Midbrain (tissue), 1 donor: ENCODE measurements at places on chromosomes 11 and 22.

GRCh38 chr11:76672431-76673175, 2.1 kb upstream of the LRRC32 start:
- no peak for DNase-seq

DNA sequence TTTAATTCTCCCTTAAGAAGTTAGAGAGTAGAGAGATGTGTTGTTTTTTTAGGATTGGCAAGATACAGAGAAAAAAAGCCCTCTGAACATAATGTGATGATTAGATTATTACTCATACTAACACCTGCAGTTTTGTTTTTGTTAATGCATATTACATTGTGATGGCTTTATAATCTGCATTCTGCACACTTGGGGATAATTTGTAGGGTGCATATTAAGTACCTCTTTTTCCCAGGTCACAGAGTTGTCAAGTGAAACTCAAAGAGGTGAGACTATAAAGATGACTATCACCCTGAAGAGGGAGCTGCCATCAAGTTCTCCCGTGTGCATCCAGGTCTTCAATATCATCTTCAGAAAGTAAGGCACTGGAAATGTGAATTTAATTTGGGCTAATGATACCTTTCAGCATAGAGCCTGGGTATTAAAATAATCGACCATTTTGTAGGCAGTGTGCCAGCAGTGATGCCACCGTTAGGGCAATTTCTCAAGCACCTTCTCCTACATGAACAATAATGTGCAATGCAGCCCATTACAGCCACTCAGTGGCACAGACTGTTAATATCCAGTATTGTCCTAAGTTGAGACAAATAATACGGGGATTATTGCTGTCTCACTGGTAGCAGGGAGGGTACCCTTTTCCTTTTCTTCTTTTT, 16.2 kb downstream of the PIWIL4 start:
- DNase-seq, result no peak

DNA sequence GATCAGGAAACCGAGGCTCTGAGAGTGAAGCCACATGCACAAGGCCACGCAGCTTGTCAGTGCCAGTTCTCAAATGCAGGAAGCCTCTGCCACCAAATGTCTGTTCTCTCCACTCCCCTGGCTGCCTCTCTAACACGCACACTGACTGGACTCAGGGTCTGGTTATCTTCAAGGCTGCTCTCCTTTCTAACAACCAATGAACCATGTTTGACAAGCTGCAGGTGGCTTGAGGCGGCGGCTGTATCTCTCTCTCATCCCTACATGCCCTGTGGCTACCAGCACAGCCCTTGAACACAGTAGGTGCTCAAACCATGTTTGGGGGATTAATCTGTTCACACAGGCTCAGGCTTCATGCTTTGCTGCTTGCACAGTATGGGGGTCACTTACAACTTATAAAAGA, 23.7 kb downstream of the MFNG start:
- no peak for DNase-seq

- DNase-seq, result no peak
Measured at GRCh38 chr11:125768336-125769046, 10.1 kb downstream of the PATE2 start.

- no peak for DNase-seq
Measured at GRCh38 chr11:96748639-96749370, 359.0 kb downstream of the JRKL start.

DNA sequence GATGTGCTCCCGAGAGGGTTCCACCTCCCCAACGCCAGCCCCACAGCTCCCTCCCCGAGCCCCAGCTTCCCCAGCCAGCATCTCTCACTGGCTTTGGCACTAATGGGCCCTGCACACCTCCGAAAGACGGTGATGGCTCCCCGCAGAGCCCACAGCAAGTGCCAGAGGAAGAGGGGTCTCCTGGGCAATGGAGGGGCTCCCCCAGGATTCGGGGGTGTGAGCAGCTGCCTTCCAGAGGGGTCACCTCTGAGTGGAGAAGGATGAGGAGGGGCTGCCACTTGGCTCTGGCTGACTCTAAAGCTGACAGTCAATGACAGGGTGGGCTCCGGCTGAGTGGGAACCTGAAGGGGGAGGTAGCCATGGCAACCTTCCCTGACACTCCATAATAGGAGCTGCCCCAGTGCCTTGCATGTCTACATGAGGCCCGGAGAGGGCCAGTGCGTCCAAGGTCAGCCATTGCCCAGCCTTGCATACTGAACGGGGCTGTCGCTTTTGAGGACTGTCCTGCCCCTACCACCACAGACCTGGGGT, 98.6 kb upstream of the SYT13 start:
- no peak for DNase-seq

DNA sequence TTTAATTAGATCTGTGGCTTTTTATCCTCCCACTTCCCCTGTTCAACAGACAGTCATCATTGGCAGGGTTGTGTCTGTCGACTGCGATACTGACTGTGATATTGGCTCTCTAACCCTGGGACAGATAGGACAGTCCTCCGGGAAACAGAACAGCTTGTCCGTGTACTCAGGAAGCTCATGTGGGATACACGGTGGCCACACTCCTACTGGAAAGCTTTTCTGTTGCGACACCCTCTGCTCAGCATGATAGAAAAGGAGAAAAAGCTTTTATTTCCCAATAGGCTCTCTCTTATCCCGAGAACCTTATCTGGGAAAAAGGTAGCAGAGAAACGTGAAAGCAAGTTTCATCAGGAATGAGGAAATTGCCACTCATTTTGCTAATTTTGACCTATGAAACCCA, 60.4 kb upstream of the HSPA8 start:
- DNase-seq, result no peak

DNA sequence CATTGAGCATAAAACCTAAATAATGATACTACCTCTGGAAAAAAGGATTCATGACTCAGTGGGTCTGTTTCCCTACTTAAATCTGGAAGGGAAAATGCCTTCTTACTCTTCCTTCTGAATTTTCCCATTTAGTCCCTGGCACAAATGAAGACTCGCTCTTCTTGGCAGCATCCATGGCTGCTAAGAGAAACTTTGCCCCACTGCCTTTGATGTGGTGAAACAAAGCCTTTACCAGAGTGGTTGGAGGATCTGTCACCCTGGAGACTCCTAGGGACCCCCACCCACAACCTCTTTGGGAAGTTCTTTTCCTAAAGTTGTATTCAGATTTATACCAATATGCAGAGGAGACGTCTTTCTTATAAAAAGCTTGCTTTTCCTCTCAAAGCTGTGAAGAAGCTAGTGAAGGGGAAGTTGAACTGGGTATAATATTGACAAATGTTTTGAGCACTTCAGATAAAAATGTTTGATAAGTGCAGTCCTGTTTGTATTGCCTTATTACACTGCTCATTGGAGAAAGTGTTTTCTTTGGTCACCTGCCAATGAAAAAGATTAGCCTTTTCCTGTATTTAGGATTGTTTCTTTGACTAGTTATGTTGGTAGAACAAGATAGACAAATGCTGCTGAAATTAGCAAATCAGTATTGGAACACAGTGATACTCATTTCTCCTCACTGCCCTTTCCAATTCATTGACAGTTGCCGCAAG, 77.3 kb downstream of the ARFGAP2 start:
- DNase-seq, result no peak

DNA sequence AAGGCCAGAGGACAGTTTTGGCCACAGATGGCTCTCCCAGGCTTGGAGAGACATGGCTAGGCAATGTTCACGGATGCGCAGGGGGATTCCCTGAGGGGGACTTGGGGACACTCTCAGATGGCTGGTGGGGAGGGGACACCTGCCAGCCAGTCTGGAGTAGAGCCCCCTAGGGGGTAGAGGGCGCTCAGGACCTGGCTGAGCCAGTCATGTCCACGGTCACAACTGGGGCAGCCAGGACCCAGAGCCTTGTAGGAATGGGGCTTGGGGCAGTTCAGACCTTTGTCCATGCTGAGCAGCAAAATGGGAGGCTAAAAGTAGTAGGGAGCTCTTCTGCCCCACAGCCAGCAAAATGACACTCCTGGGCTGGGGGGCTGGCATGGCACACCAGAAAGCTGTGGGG, 1.7 kb downstream of the CSDC2 start:
- no peak for DNase-seq

DNA sequence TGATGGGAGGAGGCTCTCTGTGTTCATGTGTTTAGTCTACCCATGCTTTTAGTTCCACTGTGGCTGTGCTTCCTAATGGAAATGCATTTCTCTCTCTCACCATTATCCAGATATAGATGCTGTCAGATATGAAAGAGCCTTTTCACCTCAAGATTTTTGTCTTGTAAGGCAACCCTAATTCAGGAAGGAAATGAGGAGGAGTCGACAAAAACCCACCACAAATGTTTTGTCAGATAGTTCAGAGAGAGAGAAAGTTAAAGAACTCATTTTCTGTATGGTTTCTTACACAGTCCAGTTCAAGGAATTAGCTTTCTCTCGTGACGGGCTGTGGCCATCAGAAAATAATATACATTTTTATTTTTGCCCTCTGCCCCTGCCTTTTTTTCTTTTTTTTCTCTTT, 82.5 kb downstream of the ARL14EP start:
- DNase-seq, result no peak

GRCh38 chr22:42388130-42388797, 43.9 kb downstream of the NFAM1 start:
- DNase-seq, result peak; percentile 5

- DNase-seq, result no peak
Measured at GRCh38 chr22:44318751-44319150, 6.0 kb upstream of the SHISAL1 start.

- no peak for DNase-seq
Measured at GRCh38 chr22:47784991-47785390, 1022.5 kb downstream of the TBC1D22A start.

DNA sequence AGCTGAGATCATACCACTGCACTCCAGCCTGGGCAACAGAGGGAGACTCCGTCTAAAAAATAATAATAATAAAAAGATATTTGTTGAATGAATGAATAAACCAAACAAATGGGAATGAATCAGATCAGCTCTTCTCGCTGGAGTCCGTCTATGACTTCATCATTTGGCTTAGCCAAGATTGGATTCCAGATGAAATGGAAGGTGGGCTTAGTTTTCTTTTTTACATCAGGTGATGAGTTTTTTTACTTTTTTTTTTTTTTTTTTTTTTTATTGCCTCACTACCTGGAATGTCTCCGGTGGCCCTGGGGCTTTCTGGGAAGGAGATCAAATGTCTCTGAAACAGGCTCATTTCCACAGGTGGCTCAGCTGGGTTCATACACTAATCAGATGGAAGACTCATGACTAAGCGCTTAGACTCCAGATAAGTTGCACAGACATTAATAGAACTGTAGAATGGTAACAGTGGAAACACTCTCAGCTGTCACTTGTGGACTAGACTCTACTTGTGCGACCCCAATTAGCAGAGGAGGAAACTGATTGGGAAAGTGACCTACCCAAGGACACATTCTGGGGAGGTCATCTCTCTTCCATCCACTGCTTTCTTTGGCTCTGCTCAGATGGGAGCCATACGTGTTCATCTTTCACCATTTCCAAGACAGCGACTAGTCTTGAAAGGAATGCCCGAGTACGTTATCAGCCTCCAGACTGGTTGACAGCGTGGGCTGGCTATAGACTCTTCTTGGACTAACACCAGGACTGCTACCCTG, 20.5 kb upstream of the RBFOX2 start:
- DNase-seq, result no peak

DNA sequence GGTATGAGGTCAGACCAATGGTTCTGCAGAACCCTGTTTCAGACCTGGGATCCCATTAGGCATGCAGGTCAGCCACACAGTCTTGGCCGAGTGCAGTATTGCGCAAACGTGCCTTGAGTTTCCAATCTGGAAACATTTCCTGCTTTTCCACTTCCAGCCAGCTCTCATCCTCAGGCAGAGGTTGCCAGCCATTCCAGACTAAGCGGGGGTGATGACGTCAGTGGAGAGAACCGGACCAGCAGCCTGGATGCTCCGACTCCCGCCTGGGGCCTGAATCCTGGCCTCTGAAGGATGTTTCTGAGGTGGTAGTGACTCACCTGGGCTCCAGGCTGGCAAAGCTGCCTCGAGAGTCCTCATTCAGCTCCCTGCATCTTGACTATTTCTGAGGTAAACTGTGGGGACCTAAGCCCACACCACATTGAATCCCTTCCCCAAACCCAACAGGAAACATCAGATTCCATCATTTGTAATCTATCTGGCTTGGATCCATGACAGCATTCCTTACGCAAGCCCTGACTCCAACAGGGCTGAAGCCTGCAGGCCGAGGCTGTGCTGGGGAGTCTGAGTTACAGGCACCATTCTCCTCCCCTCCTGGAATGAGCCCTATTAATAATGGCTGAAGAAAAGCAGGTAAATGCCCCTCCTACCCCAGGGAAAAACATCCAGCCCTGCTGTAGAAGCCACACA, 83.0 kb downstream of the ABTB2 start:
- DNase-seq, result peak; percentile 75

DNA sequence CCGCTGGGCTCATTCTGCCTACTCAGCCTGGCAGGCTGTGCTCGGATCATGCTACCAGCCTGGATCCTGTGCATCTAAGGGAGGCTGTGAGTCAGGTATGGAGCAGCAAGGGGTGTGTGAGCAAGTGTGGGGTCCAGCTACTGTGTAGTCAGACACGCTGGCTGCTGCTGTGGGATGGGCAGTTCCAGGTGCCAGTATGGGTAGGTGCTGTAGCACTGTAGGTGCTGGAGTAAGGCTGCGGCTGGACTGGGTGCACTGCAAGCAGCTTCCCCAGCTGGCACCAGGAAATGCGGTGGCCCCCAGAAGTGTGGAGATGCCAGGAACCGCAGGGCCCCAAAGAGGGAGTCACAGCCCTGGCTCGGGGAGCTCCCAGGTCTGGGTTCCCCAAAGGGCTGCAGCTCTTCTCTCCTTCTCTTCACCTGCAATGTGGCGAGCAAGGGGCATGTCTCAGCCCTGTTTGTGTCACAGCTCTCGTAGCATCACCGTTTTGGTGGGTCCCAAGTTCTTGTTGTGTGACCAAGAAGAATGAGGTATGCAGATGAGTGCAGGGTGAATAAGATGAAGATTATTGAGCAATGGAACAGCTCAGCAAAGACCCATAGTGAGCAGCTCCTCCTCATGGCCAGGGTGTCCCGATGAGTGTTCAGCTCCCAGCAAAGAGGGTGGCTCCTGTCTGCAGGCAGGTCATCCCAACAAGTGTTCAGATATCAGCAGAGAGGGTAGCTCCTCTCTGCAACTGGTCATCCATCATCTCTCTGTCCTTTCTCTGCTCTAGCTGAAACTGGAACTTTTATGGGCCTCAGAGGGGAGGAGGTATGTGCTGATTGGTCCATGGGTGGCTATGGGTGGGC, 462.9 kb downstream of the TBC1D22A start:
- no peak for DNase-seq

- no peak for DNase-seq
Measured at GRCh38 chr11:93482556-93482955, 60.6 kb downstream of the SMCO4 start.
